ENCODE measurements at places on chromosomes 12 and 14.

DNA sequence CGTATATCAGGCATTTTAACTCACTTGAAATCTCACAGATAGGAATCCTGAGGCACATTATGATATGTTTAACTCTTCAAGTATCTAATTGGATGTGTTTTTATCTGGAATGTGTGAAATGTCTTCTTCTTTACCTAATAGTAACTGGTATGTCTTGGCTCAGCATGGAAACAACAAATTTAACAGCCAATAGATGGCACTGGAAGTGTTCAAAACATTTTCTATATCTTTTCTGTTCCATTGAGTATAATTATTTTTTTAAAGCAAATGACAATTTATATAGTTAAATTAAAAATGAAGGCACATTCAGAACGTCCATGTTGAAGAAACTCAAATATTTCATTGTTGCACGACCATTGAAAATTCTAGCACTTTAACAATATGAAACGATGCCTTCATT, 164.6 kb upstream of the SLC16A7 start:
- DNase-seq = no peak

DNA sequence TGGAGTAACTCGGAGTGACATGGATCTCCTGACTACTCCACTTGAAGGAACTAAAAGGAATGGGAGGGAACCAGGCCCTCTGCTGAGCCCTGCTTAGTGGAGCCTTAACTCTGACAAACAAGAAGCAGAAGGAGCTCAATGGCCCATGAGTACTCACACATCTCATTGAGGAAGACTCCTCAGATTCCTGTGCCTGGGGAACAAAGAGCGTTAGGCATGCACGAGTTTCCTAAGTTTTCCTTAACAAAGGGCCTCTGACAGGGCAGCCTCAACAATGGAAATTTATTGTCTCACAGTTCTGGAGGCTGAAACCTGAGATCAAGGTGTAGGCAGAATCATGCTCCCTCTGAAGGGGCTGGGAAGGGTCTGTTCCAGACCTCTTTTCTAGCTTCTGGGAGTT, 185.7 kb upstream of the NTF3 start:
- DNase-seq = no peak

DNA sequence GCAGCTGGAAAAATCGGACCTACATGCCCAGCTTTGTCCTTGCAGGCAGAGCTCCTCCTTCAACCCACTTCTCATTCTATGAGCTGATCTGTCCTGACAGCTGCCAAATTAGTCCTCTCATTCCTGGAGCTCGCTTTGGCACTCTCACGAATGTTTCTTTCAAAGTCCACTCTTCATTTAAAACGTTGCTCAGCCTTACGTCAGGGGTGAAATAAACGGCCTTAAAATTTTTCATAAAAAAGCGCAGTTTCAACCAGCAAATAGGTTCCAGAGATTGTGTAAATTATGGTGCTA, 120.9 kb upstream of the HIF1A start:
- DNase-seq = no peak

DNA sequence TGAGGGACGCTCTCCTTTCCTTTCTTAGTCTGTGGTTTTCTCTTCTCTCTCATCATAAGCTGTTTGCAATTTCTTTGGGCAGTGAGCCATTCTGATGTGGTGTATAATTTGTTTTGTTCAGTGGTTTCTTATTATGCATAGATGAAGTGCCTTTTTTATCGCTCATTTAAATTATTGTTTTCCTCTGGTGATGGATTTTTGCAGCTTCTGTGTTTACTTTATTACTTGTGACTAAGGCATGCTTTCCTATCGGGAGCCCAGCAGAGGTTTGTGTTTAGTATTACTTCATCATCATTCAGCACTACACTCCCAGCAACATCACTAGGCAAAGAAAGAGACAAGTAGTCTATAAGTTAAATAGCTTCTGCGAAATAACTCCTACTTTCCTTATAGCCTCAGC, 586.6 kb upstream of the NOVA1 start:
- DNase-seq = no peak

DNA sequence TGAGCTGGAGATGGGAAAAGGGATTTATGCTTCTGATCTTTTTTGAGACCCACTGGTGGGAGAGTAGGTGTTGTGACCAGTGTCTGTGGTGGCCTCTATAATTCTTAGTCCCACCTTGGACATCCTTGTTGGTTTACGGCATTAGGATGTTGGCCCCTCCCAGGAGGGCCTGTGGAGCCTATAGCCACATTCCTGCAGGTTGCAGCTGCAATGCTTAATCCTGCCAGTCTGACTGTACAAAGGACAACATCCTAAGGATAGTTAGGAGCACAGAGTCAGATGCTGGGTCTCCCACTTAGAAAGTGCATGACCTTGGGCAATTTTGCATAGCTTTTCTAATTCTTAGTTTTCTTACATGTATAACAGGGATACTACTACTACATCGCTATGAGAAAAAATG, 150.9 kb upstream of the SLC38A2 start:
- DNase-seq = no peak

DNA sequence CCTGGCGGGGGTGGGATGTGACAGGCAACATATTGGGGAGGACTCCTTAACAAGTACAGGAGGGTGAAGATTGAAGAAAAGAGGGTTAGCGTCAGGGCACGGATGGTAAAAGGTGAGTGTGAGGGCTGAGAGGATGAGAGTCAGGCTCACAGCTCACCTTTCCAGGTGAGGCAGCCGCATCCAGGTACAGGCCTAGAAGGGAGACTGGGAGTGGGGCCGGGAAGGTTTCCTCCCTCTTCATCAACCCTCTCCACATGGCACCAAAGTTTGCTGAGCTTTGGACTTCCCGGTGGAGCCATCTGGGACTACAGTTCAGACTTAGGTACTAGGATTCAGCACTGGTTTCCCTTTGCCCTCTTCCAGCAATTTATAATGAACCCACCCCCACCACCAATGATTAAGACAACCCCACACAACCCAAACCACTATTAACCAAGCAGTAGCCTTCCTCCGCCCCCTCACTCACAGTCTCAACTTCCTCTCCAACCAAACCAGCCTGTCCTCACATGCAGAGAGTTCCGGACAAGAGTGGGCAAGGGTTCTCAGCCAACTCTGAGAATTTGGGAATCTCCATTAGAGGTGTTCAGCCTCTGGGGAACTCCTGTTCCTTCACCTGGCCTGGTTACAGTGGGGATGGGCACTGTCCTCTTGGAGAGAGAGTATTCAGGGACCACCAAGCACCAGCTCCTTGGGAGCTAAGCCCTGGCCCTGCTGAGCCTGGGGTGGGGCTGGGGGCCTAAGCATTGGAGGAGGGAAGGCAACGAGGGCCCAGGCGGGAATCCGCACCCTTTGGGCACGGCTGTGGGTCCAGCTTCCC, 2.4 kb upstream of the HOXC4 start:
- DNase-seq = no peak

DNA sequence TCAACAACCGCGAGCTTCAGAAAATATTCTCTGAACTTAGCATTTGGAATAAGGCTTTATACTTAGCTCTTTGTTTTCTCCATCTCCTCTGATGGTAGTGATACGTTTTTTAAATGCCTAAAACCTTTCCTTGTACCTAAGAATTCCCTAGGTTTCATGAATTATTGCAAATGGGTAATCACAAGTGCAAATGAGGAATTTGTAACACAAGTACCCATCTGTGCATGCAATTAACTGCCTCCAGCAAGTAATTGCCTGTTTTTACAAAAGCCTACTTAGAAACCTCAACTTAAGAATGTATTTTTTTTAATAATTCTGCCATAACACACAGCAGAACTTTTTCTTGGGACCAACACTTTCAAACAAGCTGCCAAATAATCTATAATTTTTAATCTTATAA, 149.2 kb downstream of the PHLDA1 start:
- DNase-seq = no peak

- DNase-seq = no peak
These were observed 22.2 kb downstream of the CCDC63 start for GRCh38 chr12:110869026-110869425.

DNA sequence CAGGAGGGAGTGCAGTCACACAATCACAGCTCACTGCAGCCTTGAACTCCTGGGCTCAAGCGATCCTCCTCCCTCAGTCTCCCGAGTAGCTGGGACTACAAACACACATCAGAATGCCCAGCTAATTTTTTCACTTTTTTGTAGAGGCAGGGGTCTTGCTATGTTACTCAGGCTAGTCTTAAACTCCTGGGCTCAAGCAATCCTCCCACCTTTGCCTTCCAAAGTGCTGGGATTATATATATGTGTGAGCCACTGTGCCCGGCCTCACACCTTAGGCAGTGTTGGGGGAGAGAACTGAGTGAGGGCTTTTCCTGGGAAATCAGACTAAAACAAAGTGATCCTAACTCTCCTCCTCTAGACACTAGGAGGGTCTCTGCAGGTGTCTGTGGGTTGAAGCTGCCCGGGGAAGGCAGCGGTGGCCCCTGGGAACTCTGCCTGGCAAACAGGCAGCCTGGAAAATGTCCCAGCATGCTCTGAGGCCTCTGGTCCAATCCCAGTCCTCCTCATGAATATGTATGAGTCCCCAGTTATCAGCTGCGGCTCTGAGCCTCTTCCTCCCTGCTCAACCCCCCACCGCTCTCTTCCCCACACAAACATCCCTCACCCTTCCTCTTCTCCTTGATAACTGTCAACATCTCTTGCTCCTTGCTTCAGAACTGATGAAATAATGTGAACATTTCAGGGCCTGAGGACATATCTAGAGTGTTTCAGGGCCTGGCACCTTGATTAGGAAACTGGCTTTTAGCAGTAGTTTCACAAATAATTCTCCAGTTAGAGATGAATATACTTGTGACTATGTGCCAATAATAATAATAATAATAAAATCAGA, 7.9 kb upstream of the NAA25 start:
- no peak for DNase-seq

GRCh38 chr14:62103464-62103863, 341.2 kb downstream of the SNAPC1 start:
- no peak for DNase-seq

- no peak for DNase-seq
These were observed 7.3 kb upstream of the CACNB3 start for GRCh38 chr12:48810903-48811431.

- no peak for DNase-seq
These were observed 118.3 kb downstream of the ETV6 start for GRCh38 chr12:11767798-11768197.

Data from NCI-H187 (cell line).